Aorta (tissue), 5 donors: ENCODE measurements at places on chromosomes 11 and 22. TPM values are rescaled to one million over a fixed set of nuclear protein-coding genes. Genes with fewer than 3 reads are reported as not detected.

Gene ABCC8
- 0.59 TPM for polyA plus RNA-seq

DNA sequence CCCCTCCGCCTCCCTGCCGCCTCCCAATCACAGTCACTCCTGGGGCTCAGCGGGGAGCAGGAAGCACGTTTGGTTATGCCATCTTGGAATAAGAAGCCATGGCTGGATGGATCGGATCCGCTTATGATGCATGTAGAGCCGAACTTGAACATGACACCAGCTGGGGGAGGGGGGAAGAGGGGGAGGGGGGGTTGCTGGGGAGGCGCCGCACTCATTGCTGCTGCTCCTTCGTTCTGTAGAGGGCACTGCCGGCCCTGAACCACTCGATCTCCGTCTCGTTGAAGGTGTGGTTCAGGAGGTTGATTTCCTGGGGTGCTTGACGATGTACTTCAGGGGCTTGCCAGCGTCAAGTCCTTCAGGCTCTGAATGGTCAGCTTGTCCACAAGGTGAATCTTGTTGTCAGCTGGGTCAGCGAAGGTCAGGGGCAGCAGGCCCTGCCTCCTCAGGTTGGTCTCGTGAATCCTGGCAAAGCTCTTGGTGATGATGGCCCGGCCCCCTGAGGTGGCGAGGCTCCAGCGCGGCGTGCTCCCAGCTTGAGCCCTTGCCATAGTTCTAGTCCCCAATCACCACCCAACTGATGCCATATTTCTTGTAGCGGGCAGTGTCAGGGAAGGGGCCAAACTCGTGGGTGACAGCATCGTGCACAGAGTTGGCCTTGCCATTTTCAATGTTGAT is 476.9 kb upstream of the ISX start:
- no peak for DNase-seq

Gene MB
- polyA plus RNA-seq: 24.7 TPM

Gene NXPE1
- polyA plus RNA-seq: 6.3 TPM

GRCh38 chr22:36565686-36566085 is 36.7 kb upstream of the EIF3D start:
- no peak for DNase-seq
